ENCODE measurements at places on chromosomes 3 and 15. TPM values are rescaled to one million over a fixed set of nuclear protein-coding genes. Genes with fewer than 3 reads are reported as not detected.

FILIP1L gene
- 170 TPM for polyA plus RNA-seq

GAP43 gene
- polyA plus RNA-seq, result 40.9 TPM

WDR93 gene
- 0.84 TPM for polyA plus RNA-seq

GPR160 gene
- polyA plus RNA-seq, result 1.0 TPM

- no peak for DNase-seq
These were observed 346.2 kb upstream of the CBLB start for GRCh38 chr3:106215047-106215446.

- DNase-seq, result no peak
These were observed 95.8 kb downstream of the FNDC3B start for GRCh38 chr3:172135185-172135584.

DNA sequence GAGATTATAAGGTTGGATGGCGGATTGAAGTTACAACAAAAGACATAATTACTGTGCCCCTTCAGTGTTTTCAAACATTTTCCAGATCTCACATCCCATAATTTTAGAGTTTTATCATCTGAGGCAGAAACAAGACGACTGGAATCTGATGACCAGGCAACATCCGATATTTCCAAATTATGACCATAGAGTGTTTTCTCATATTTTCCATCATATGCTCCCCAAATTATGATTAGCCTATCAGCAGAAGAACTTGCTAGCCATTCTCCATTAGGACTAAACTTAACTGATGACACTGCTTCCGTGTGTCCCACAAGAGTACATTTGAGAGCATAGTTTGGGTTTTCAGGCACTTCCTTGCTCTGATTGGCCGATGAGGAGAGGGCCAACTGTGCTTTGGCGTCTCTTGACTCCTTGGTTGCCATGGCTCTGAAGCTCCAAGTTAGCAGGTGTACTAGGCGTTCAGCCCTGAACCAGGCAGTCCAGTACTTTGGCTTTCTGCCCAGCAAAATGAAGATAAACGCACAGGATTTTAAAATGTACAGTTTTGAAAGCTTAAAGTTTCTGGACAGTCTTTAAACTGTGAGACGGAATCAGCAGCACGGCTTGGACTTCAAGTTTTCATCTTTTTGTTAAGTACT lies 638 bp downstream of the WDR5B start:
- DNase-seq, result no peak

GRCh38 chr3:102092617-102093466 lies 243.5 kb downstream of the NFKBIZ start:
- DNase-seq, result no peak
